ENCODE measurements at places on chromosomes 6 and 20. TPM values are rescaled to one million over a fixed set of nuclear protein-coding genes. Genes with fewer than 3 reads are reported as not detected.

The CASS4 gene
- 7.8 TPM for total RNA-seq

The ZSCAN16 gene
- 3.6 TPM for total RNA-seq

DNA sequence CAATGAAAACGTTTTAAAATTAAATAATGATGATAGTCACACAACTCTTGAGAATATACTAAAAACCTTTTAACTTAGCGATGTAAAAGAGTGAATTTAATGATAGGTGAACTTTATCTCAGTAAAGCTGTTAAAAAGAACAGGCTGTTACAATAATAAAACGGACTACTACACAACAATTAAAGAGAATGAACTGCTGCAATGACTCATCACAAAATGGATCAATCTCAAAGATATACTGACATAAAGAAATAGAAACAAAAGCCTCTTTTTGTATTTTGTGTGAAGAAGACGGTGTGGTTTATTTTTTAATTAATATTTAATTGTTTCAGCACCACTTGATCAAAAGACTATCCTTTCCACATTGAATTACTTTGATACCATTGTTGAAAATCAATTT, 352.4 kb upstream of the GJE1 start:
- no peak for DNase-seq

DNA sequence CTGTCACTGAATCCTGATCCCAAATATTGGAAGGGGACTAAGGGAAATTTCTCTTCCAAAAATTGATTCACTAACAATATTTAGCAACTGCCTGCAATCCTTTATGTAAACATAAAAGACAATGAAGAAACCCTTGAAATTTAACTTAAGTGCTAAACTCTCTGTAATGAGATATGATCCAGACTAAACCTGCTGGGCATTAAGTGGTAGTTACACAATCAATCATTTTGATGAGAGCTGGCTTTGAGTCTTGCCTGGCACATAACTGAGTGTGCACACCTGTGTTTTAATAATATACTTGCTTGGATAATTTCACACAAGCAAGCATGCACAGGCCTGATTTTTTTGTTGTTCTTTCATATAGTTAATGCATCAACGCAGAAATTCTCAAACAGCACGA, 9.8 kb upstream of the ZFP64 start:
- DNase-seq: no peak

- no peak for DNase-seq
Measured at GRCh38 chr6:42113936-42114636, 28.3 kb downstream of the C6orf132 start.

GRCh38 chr6:79895382-79896074, 51.8 kb downstream of the ELOVL4 start:
- no peak for DNase-seq

All from activated CD4-positive, alpha-beta memory T cell treated with anti-CD3 and anti-CD28 coated beads for 36 hours (primary cell).